ENCODE measurements at places on chromosomes 11 and 22.

DNA sequence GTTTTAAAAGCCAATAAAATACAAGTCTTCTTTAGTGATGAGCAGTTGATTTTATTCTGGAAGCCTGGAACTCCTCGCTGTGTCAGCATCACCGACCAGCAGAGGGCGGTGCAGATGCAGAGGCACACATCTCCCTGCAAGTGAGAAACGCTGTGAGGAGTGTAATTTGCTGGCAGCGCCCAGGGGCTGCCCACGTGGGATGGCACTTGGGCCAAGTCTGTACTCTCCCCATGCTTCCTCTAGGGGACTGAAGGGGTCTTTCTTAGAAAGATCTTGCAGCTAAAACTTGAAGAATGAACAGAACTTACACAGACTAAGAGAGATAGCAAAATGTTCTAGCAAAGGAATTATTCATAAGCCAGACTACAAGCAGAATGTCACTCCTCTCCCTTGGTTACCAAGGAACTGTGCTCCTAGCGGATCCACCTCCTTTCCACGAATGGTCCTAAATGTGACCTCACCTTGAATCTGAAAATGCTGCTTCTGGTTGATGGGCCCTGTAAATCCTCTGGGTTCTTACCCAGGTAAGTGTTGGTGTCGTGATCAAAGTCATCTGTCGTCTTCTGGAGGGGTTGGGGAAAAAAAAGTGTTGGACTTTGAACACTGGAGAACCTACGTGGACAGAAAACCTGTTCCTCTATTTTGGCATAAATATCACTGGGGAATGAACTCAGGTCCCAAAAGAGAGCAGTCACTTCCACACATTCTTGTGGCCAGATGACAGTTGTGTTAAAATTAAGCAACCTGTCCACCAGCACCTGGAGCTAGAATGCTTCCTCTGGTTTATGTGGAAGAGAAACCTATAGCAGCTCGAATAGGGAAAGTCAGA, 31.8 kb downstream of the CNTF start:
- DNase-seq: peak; percentile 79

DNA sequence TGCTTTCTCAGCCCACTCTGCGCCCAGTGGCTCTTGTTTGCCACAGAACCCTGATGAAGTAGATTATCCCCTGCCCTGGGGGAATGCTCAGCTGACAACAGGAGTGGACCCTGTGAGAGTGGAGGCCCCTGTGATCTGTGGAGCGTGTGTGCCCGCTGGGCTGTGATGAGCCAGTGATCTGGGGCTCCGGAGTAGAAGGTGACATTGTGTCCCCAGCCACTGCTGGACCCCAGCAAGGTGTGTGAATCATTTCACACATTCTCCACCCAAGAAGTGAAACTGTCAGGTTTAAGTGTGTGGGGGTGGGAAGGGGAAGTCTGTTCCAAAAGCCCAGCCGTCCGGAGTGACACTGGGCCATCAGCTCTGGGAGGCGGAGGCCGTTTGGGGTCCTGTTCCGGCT, 33.1 kb upstream of the GRAMD4 start:
- DNase-seq: no peak

- DNase-seq: no peak
Observed at GRCh38 chr11:58739725-58740430, 8.1 kb upstream of the GLYAT start.

DNA sequence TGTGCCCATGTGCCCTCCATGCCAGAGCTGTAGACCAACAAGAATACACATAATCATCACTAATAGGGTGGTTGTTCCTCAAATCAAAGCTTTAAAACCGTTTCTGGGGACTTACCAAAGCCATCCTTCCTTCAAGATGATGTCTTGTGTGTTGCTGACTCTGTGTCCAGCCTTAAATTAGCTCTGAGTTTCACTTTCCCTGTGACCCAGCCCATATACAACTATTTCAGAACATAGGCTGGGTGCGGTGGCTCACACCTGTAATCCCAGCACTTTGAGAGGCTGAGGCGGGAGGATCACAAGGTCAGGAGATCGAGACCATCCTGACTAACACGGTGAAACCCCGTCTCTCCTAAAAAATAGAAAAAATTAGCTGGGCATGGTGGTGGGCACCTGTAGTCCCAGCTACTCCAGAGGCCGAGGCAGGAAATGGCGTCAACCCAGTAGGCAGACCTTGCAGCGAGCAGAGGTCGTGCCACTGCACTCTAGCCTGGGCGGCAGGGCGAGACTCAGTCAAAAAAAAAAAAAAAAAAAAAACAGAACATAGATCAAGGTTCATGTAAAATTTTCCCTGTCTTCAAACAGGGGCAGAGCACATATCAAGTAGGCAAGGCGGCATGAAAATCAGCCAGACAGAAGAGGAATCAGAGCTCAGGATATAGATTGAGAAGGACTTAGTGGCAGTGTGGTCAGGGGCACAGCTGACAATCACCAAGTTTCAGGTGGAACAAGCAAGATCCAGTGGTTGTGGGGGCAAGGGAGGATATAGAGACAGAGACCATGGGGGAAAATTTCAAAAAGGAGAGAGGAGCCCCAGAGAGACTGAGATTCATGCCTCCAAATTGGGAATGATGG, at the start of gene PLAAT2:
Gene PLAAT2, minus strand, starts transcription at position 179 of the 855 bp plus-strand sequence. Its CDS starts 55 bp downstream, at position 124.
- DNase-seq: no peak

GRCh38 chr22:45475063-45475747, 27.5 kb upstream of the FBLN1 start:
- no peak for DNase-seq

GRCh38 chr22:45582236-45582954, 79.7 kb downstream of the FBLN1 start:
- DNase-seq: no peak

Measured in T-cell (primary cell).